ENCODE measurements at places on chromosomes 16 and 17.

- peak; percentile 10 for DNase-seq
Measured at GRCh38 chr16:87457709-87458423, 35.0 kb downstream of the ZCCHC14 start.

DNA sequence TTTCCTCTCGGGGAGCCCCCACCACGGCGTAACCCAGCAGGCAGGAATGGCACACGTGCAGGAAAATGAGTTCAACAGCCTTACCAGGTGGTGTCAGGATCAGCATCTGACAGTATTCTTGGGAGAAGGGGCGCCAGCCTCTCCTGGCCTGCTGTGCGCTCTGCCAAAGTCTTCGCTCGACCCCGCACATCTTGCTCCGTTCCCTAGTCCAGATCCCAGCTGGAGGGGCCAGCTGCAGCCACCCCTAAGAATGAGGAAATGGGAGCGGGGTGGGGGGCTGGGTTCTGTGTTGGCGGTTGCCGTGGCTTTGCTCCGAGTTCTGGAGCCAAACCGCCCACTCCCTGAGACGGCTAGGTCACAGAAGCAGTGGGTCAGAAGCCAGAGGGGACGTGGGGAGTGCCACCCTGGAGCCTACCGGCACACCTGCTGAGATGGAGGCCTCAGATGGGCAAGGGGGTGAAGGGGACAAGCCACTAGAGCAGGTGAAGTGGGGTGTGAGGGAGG is at the start of gene CHCT1:
Gene CHCT1 (plus strand): TSS at position 328 of the 504 bp plus-strand sequence. CDS start 104 bp downstream, at position 432.
- DNase-seq: no peak

GRCh38 chr17:30958187-30958586 is 12.7 kb upstream of the RNF135 start:
- no peak for DNase-seq

DNA sequence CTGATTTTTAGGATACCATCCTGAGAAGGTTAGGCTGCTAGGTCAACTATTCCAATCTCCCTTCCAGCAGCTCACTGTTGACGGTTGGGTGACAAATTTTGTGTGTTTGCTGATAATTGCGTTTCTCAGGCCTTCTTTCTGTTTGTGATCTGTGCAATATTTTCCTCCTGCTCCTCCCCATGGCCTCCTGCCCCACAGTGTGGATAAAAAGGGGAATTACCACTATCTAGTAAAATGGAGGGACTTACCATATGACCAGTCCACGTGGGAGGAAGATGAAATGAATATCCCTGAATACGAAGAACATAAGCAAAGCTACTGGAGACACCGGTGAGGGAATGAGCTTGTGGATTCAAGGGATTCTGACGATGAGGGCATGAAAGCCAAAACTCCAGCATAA is 9.2 kb downstream of the CHD3 start:
- no peak for DNase-seq

DNA sequence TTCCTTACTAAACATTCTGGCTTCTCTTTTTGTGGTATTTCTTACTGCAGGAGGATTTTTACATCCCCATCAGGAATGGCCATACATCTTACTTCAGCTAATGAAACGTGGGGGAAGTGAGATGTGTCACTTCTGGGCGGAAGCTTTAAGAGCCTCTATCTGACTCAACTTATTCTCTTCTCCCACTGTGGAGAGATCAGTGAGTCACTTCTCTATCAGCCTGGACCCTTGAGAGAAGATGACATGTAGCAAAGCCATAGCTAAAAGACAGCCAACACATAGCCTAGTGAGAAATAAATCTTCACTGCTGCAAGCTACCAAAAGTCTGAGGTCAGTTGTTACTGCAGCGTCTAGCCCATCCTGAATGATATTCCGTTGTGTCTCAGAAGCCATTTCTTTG is 1066.7 kb upstream of the RBFOX1 start:
- DNase-seq: no peak

DNA sequence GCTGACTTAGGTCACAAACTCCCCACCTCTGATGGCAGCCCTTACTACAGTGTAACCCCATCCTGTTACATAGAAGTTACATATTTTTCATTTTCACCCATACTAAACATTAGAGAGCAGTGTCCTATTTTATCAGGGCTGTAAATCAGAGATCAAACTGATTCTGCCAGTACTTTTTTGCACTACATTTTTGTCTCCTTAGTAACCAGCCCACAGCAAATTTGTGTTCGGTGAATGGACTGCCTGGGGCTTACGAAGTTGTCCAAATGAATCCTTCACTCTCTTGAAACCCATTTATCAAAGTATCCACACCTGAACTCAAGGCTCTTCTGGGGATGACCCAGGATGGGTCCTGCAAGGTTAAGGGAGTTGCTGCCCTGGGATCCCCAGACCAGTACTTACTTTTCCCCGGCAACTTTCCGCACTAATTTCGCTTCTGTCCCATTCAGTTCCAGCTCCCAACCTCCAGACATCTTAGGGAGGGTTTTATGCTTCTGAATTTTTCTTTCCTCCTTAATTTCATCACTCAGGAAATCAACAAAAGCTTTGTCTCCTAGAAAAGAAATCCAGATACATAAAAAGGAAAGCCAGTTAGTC is 1.1 kb downstream of the C1QBP start:
- no peak for DNase-seq

- no peak for DNase-seq
Measured at GRCh38 chr17:45087978-45088377, 26.9 kb downstream of the NMT1 start.

Measured in activated T-cell treated with anti-CD3 and anti-CD28 coated beads for 4 hours (primary cell).